ENCODE measurements at places on chromosomes 3 and 15. TPM values are rescaled to one million over a fixed set of nuclear protein-coding genes. Genes with fewer than 3 reads are reported as not detected.

AP3B2 gene
- total RNA-seq: 1.9 TPM

PRR23A gene
- not detected for total RNA-seq

RPL39L gene
- total RNA-seq: 3.2 TPM

CHRD gene
- 2.1 TPM for total RNA-seq

SAMD7 gene
- not detected for total RNA-seq

HIGD2B gene
- not detected for total RNA-seq

ALDH1A2 gene
- 5.4 TPM for total RNA-seq

FMN1 gene
- total RNA-seq: 36.2 TPM

SH3GL3 gene
- total RNA-seq: 0.14 TPM

C3orf20 gene
- total RNA-seq: 0.21 TPM

SUSD5 gene
- 0.89 TPM for total RNA-seq

TGM4 gene
- total RNA-seq: not detected

EBLN2 gene
- 3.2 TPM for total RNA-seq

SPATA16 gene
- not detected for total RNA-seq

ABHD5 gene
- 23.9 TPM for total RNA-seq

TAGLN3 gene
- 0.37 TPM for total RNA-seq

TMEM266 gene
- total RNA-seq: not detected

TMCO5A gene
- not detected for total RNA-seq

CIB2 gene
- 12.0 TPM for total RNA-seq

PSTPIP1 gene
- total RNA-seq: 1.6 TPM

IP6K2 gene
- total RNA-seq: 112 TPM

LTK gene
- 18.7 TPM for total RNA-seq

ACOX2 gene
- total RNA-seq: 17.0 TPM

LSMEM2 gene
- total RNA-seq: not detected

COPB2 gene
- total RNA-seq: 143 TPM
